Mesenteric fat pad (tissue), 1 donor: ENCODE measurements at places on chromosomes 2 and 18. TPM values are rescaled to one million over a fixed set of nuclear protein-coding genes. Genes with fewer than 3 reads are reported as not detected.

ABCG5 gene
- not detected for total RNA-seq

TEX44 gene
- not detected for total RNA-seq

NLRC4 gene
- total RNA-seq = 7.9 TPM

MAPK4 gene
- total RNA-seq = not detected

INHBB gene
- 54.8 TPM for total RNA-seq

ANKRD36C gene
- total RNA-seq = 23.6 TPM

CAPN14 gene
- total RNA-seq = 0.10 TPM
